Stimulated activated CD8-positive, alpha-beta memory T cell treated with anti-CD3 and anti-CD28 coated beads, Interleukin-7, amount 100 ng/mL, for 1 hour (primary cell): ENCODE measurements at places on chromosomes 16 and 17.

DNA sequence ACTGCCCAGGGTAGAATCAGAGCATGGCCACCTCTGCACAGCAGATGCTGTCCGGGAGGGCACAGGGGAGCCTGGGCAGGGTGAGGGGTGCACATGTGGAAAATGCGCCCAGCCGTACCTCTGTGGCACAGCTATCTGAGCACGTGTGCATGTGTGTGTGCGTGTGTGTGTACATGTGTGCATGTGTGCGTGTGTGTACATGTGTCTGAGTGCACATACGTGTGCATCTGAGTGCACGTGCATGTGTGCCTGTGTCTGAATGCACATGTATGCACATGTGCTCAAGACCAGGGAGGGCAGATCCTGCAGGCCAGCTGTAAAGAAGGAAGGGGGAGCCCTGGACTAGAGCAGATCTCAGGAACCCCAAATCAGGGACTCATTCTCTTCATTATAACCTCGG, 37.3 kb upstream of the ENPP7 start:
- DNase-seq, result no peak

DNA sequence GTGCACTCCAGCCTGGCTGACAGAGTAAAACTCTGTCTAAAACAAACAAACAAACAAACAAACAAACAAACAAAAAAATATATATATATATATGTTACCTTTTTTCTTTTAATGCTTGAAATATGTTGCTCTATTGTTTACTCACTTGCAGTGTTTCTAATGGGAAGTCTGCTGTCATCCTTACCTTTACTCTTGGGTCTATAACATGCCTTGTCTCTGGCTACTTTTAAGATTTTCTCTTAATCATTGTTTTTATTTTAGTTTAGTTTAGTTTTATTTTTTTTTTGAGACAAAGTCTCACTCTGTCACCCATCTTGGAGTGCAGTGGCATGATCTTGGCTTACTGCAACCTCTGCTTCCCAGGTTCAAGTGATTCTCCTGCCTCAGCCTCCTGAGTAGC, 16.1 kb upstream of the TNRC6A start:
- no peak for DNase-seq

- no peak for DNase-seq
Observed at GRCh38 chr16:68767581-68767980, 30.5 kb downstream of the CDH1 start.

DNA sequence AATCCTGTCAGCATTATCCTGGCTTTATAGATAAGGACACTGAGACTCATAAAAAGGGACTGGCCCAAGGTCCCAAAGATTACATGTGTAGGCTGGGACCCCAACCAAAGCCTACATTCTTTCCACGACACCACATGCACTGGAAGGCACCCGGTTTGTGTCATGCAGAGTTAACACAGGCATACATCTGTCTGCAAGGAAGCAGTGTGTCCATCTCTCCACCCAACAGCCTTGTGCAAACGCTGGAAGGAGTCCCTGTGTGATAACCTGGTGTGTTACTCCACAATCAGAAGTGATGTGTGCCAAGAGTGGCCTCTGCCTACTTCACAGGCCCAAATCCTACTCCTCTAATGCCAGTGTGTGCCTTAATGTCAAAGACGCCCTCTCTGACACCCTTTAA, 139.8 kb downstream of the PARN start:
- no peak for DNase-seq

- DNase-seq, result no peak
Observed at GRCh38 chr16:27381974-27382855, 19.8 kb upstream of the IL21R start.

- no peak for DNase-seq
Observed at GRCh38 chr17:32586666-32587065, 99.9 kb downstream of the CDK5R1 start.
